ENCODE measurements at places on chromosomes 1 and 21.
A peak's percentile ranks its signal among the peaks of the same experiment; 100 is the strongest.

DNA sequence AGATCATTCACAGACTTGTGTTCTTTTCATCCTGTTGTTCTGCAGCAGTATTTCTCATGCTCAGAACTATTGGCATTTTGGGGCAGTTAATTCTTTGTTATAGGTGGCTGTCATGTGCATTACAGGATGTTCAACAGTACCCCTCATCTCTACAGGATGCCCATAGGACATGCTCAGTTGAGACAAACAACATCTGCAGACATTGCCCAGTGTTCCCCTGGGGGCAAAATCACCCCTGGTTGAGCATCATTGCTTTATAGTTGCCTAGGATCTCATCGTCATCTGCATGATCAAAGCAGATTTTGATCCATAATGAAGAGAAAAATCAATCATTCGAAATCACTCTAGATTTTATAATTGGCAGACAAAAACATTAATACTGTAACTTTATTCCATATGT lies 222.5 kb upstream of the CACYBP start:
- no peak for DNase-seq

DNA sequence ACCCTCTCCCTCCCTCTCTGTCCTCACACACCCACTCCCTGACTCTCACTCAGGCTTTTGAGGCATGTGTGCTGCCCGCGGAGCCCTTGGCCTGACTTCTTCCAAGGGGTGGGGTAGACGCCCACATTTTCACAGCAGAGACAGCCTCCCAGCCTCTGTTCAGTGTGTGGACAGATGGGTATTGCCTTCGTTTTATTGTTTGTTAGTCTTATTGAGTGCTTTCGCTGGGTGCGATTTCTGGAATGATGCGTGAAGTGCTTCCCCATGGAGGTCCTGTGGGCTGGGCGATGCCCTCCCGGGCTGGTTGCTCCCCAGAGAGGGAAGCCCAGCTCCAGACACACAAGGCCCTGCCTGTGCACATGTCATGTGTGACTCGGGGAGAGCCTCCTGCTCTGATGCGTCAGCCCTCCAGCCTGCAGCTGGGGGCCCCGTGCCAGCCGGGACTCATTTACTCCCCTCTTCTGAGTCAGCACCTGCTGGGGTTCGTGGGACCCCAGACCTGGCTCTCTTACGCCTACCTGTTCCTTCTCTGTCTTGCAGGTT lies 14.7 kb downstream of the PDXK start:
- peak; percentile 62 for DNase-seq

GRCh38 chr1:14281412-14281811 lies 317.1 kb upstream of the KAZN start:
- DNase-seq, result no peak

- no peak for DNase-seq
These were observed 19.4 kb downstream of the NEK7 start for GRCh38 chr1:198176179-198176578.

DNA sequence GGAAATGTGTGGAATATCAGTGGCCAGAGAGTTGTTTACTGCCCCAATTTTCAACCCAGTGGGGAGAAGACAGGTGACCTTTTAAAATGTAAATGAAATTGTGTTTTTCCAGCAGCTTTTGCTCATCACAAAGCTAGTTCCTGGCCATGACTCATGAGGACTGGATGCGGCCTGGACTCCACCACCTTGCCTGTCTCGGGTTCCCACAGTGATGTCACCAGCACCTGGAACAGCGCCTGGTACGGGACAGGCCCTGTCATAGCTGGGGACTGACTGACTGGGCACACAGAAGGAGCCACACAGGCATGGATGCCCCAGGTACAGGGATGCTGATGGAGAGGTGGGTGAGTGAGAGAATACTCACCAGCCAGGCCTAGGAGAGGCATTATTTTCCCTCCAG lies 277.1 kb downstream of the AJAP1 start:
- peak; percentile 21 for DNase-seq

GRCh38 chr1:226633541-226634165 lies 85.1 kb downstream of the STUM start:
- DNase-seq, result no peak

GRCh38 chr1:5951846-5952410 lies 40.3 kb downstream of the NPHP4 start:
- no peak for DNase-seq

DNA sequence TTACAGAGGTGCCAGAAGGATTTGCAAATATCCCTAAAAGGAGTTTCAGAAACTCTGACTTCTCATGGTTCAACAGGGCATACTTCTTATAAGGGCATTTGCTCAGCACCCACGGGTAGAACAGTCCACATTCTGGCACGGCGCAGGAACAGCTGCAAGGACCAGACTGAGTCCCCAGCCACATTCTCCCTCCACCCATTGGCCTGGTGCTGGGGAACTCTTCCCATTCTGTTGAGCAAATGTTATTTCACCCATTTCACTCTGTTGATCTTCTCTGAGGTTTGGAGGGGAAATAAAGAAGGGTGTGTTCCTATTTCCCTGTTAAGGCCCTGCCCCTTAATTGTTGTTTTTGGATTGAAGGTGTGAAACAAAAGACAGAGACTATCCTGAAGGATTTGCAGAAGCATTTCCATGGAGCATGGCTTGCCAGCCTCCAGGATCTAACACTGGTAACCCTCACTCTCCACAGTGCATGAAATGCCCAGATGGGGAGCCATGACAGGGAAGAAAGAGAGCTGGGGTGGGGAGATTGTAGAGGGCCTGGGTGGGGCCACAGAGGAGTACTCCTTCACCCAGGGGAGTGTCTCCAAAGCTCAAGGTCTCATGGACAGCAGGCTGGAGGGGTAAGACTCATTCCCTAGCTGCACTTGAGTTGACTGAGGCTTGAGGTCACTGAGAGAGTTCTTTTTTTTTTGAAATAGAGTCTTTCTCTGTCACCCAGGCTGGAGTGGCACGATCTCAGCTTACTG lies 35.0 kb downstream of the INAVA start:
- no peak for DNase-seq

DNA sequence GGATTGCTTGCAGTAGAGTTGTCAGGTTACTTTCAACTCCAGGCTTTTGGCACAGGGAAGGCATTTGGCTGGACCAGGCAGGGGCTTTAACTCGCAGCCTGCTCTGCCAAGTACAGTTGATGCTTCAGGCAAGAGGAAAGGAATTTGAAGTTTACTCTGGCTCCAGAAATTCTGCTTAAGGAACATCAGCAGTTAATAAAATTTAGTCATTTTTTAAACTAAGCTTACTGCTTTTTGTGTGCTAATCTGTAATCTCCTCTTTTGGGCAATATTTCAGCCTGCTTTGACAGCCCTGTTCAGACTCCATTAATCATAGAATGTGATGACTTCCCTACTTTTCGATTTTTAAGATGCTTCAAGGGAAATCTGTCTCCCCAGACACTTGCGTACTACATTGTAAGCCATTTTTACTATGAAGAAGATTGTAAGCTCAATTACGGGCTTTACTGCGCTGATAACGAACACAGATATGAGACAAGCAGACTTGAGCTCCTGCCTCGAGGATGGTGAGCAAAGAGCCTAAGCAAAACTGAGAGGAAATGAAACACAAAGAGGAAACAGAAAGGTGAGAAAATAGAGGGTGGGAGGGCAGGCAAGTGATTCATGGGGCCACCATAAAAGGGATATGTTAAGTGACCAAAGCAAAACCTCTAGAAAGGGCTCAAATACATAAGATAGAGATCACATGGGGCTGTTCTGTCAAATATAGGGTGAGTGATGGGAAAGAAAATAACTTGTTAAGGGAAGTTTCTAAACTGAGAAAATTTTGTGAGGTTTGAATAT lies 76.6 kb upstream of the VAV3 start:
- DNase-seq, result no peak

GRCh38 chr1:7589774-7590425 lies 181.2 kb upstream of the VAMP3 start:
- DNase-seq, result no peak

- DNase-seq, result no peak
These were observed 31.9 kb upstream of the LRRC3 start for GRCh38 chr21:44423312-44423821.

- DNase-seq, result peak; percentile 10
These were observed 82.8 kb downstream of the DMRTB1 start for GRCh38 chr1:53541761-53542550.

- DNase-seq, result no peak
These were observed at the start of gene RGSL1 for GRCh38 chr1:182450087-182450486. Gene RGSL1 (plus strand): TSS chr1:182450146. CDS start chr1:182450166, 20 bp downstream.

DNA sequence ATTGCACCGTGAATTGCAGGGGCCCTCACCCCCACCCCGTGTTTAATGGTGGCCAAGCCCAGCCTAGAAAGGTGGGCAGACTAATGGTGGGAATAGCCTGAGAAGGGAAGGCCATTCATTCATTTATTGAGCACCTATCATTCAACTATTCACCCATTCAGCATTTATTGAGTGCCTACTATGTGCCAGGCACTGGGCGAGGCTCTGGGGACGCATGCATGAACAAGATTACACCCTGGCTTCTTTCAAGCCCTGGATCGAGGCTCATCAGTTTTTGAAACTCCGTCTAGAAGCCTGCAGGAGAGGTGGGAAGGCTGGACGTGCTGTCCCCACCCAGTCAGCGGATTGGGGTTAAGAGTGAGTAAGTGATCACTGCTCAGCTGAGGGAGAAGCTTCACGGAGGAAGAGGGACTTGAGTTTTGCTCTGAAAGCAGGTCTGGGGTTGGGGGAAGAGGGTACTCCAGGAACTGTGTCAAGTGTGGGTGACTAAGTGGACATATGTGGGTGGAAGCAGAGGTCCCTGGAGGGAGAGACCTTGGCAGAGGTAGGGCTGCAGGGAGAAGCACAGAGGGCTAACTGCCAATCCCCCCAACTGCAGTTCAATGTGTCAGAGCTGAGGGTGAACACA lies 35.6 kb downstream of the MEF2D start:
- no peak for DNase-seq

DNA sequence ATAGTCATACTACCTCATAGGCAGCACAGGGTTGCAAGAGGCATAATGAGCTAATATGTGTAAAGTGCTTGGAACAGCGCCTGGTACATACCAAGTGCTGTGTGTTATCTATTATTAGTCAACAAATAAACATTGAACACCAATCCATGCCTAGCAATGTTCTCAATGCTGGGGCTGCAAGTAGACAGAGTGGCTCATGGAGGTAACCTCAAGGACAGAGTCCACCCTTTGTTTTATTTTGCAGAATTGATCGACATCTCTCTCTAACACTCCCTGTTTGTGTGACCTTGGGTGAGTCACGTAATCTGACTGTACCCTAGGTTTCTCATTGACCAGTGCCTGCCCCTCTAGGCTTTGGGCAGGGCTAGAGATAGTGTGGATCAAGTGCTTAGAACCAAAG lies 164.0 kb upstream of the KLHDC7A start:
- DNase-seq, result no peak

GRCh38 chr1:225603538-225604354 lies 49.2 kb downstream of the ENAH start:
- peak; percentile 66 for DNase-seq

DNA sequence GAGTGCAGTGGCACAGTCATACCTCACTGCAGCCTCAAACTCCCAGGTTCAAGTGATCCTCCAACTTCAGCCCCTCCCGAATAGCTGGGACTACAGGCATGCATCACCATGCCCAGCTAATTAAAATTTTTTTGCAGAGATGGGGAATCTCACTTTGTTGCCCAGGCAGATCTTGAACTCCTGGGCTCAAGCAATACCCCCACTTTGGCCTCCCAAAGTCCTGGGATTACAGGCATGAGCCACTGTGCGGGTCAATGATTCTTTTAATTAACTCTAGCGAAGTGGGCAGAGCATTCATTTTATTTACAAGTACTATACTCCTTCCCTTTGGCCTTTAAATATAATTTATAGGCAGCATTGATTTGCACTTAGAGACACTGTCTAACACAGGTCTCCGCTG lies 2.5 kb upstream of the OTUD3 start:
- DNase-seq, result no peak

- DNase-seq, result no peak
These were observed 22.3 kb downstream of the BARHL2 start for GRCh38 chr1:90694846-90695245.

DNA sequence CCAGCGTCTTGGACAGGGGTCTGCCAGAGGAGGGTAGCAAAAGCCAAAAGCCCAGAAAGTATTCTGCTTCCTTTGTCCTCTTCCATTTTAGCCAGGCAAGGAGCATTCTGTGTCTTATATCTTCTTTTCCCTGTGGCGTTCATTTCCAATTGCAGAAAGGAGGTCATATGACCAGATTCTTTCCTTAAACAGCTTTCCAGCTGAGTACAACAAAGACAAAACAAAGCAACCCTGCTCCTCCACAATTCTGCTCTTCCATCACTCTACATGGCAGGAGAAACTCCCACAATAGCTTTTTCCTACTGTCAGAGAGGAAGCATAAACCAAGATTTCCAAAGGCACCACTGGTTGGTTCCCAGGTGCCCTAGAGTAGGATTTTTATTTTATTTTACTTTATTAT lies 19.7 kb downstream of the ENSA start:
- no peak for DNase-seq

- no peak for DNase-seq
These were observed 34.0 kb upstream of the ACADM start for GRCh38 chr1:75690547-75690946.

DNA sequence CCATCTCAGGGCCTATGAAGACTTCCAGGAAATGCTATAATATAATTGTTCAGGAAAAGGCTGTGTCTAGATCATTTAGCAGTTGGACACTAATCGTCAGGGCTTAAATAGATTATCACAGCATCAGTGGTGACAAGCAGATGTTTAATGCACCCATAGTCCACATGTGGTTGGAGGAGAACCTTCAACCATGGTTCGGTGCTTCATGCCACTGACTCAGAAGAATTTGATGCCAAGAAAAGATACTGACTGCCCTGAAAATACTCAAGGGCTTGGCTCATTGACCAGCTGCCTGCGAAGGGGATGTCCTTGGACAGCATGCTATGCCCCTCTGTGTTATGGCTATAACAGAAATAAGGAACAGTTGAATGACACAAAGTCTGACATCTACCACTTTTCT lies 175.7 kb downstream of the HHIPL2 start:
- DNase-seq, result no peak

DNA sequence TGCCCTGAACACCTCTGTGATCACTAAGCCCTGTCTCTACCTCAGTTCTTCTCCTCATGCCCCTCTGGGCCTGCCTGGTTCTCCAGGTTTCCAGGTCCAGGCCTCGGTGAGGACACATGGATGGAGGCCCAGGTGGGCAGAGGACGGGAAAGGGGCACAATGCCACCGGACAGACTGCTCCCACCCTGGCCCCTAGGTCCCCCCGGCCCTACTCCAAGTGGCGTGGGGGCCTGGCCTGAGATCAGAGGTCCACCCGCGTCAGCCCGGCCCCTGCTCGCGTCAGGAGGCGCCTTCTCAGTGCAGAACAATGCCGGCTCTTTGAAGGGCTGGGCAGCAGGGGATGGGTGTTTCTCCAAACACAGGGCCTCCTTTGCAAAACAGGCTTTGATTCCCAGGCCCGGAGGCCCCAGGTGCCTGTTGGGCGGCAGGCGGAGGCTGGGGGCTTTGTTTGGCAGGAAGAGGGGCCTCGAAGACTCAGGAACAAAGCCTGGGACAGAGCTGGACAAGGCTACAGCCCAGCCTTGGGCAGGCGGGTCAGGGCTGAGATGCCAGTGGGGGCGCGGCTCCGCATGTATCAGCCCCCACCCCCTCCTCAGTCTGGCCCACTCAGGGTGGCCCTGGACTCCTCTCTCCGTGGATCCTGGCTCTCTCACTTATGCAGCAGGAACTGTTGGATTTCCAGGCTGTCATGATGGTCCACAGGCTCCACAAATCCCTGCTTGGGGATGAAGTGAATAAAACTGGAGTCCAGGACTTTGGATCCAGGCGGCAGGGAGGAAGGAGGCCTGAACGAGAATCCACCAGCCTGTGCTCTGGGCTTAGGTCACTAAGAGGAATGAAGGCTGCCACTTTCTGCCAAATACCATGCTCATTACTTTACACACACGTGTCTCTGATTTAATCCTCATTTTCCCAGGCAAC lies 77.4 kb upstream of the SLC2A1 start:
- no peak for DNase-seq

GRCh38 chr1:19220991-19221390 lies 10.9 kb upstream of the UBR4 start:
- no peak for DNase-seq
